CD4-positive, alpha-beta T cell treated with Interferon gamma for 1 hour (primary cell): ENCODE measurements at places on chromosomes 11 and 22.
A peak's percentile ranks its signal among the peaks of the same experiment; 100 is the strongest.

GRCh38 chr11:35216962-35217678, 78.1 kb downstream of the CD44 start:
- DNase-seq: peak; percentile 42

DNA sequence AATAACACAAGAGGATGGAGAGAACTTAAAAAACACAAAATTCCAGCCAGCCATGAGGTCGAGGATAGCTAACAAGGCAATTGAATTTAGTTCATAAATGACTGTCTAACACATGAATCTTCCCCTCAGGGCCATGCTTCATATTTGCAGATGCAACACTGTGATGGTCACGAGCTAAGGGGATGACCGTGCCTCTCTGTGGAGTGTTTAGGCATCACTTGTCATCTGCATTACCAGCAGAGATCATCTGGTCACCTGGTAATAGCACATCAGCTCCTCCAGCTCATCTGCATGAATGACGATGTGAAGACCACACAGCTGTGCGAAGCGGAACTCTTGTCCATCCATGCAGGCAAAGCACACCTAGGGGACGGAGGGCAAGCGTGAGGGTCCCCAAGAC, 20.9 kb upstream of the SLC25A1 start:
- no peak for DNase-seq

DNA sequence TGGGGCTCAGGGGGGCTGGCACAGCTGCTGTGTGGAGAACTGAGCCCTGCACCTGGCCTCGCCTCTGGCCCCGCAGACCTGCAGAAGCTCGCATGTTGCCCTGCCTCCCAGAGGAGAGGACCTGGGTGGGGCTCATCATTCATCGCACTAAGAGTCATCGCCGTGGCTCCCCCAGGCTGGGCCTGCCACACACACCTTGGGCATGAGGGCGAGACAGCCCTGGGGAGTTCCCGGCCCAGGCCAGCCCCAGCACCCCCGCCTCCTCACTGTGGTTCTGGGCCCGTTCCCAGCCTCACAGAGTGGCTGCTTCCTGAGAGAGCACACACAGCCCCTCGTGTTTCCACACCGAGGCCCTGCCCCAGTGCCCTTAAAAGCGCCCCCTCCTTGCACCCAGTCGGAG, 694.6 kb downstream of the TBC1D22A start:
- no peak for DNase-seq

GRCh38 chr11:66150140-66150539, 80.1 kb downstream of the PACS1 start:
- DNase-seq: no peak

GRCh38 chr11:57978686-57979531, 44.8 kb upstream of the OR9Q1 start:
- no peak for DNase-seq

- no peak for DNase-seq
Observed at GRCh38 chr11:16081382-16082094, 274.8 kb downstream of the SOX6 start.

DNA sequence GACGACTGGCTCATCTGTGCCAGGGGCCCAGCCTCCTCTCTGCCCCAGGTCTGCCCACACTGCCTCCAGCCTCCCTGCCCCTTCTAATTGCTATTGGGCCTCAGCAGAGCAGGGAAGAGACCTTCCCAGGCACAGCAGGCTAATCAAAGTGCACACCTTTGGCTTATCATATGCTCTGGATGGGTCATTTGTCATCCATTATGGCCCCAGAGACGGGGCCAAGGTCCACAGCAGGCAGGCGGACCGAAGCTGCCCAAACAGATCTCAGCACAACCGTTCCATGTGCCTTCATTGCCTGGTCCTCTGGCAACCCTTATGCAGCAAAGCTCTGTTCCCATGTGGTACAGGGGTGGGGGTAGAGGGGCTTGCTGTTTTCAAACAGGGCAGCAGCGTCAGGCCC, 66.6 kb downstream of the TP53I11 start:
- DNase-seq: no peak

DNA sequence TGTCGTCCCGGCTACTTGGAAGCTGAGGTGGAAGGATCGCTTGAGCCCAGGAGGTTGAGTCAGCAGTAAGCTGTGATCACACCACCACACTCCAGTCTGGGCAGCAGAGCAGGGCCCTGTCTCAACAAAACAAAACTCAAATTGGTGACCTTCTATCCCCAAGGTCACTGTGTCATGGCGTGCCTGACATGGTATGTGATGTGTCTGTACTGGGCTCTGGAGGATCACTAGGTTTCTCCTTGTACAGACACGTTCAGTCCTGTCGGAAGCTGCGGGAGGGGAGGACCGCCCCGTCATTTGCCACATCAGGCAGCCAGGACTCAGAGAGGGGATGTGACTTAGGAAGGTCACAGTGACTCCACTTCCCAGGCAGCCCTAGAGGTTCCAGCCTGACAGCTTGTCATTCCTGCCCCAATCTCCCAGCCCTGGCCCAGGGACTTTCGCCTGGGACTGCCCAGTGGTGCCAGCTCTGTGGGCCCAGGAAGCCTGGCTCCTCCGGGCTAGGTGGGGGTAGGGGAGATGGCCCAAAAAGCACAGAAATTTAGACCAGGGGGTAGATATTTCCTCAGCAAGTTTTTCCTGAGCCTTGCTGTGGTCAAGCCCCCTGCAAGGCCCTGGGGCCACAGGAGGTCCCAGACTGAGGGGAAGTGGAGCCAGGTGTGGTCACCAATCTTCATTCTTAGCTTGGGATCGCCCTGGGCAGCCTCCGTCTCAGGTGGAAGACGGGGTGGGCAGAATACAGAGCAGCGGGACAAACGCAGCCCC, 53.2 kb downstream of the TRIOBP start:
- no peak for DNase-seq

- no peak for DNase-seq
Observed at GRCh38 chr11:7982582-7983119, 4.5 kb upstream of the EIF3F start.

GRCh38 chr11:82722231-82722630, 11.4 kb downstream of the FAM181B start:
- DNase-seq: no peak

GRCh38 chr11:88352139-88352538, 14.6 kb upstream of the CTSC start:
- DNase-seq: no peak

GRCh38 chr11:117296881-117297280, 5.7 kb downstream of the BACE1-AS start:
- no peak for DNase-seq

DNA sequence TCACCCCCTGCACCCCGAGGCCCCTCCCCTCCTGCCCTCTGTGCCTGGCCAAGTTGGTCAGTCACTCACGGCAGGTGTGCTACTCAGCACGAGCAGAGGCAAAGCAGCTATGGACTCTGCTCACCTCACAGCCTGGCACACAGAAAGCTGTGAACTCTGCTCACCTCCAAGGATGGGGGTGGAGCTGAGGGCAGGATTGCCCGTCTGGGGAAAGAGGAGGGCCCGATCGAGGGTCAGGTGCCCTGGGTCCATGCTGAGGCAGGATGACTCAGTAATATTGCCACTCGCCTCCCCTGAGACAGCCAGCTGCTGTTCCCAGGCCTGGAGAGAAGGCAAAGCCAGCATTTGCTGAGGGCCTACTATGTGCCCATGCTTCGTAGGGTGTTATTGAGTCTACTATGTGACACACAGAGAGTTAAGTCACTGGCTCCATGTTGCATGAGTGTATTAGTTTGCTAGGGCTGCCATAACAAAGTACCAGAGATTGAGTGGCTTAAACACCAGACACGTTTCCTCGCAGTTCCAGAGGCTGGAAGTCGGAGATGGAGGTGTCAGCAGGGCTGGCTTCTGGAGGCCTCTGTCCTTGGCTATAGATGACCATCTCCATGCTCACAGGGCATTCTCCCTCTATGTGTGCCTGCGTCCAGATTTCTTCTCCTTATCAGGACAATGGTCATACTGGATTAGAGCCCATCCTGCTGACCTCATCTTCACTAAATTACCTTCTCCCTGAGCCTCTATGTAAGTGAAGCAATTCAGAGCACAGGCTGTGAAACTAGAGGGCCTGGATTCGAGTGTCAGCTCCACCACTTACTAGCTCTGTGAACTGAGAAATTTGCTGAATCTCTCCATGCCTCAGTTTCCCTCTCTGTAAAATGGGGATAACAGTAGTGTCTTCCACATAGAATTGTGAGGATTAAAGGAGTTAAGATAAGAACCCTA, 13.2 kb upstream of the TSKU start:
- no peak for DNase-seq

- DNase-seq: peak; percentile 13
Observed at GRCh38 chr22:31496735-31497146, 405 bp downstream of the SFI1 start.

- no peak for DNase-seq
Observed at GRCh38 chr11:45661439-45662055, 3.9 kb downstream of the CHST1 start.

- DNase-seq: no peak
Observed at GRCh38 chr11:6320411-6321155, at the start of gene CAVIN3. Gene CAVIN3, minus strand, starts transcription at chr11:6320501. Its CDS starts 25 bp downstream, at chr11:6320476.

DNA sequence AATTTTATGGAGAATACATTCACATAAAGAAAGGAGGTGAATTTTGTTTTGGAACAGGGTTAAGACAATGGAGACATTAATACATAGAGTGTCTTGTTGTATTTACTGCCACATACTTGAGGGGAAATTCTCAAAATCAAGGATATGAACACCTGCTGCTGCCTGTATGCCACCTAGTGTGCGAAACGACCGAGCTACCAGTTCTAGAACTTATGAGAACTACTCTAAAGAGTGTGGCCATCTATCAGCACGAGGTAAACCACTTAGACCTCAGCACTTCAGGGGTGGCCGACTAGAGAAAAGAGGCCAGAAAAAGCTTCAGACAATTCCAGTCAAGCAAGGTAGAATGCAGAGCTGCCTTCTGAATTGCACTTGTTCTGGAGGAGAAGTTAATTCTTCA, 1.5 kb upstream of the AGBL2 start:
- DNase-seq: no peak

- DNase-seq: no peak
Observed at GRCh38 chr11:70434813-70435278, 36.5 kb downstream of the CTTN start.

GRCh38 chr11:45761659-45762058, 43.3 kb upstream of the SLC35C1 start:
- no peak for DNase-seq

DNA sequence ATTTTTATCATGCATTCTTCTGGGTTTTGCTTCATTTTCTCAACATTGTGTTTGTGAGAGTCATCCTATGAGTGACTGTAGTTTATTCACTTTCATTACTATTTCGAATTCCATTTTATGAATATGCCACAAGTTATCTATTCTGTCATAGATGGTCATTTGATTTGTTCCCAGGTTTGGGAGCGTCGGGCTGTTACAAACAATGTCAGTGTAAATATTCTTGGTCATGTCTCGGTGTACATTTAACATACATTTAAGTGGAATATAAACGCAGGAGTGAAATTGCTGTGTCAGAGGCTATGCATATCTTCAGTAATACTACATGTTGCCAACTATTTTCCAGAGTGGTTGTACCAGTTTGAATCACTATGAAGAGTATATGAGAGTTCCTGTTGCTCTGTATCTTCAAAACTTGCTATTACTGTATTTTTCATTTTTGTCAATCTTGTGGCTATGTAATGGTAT, 2.4 kb downstream of the TRIM44 start:
- no peak for DNase-seq

DNA sequence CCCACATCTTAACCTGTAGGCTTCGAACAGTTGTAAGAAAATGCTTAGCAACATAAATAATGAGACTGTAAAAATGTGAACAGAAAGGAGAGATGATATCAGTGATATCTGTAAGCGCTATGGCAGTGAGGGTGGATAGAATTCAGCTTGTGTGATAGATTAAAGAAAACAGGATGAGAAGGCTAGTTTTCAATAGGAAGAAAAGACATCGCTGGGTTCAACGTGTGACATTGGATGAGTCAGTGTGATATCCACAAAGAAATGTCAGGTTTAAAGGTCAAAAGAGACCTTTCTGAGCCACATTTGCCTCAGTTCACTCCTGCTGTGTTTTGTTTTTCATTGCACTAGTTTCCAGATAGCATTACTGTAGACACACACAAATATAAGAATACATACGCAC, 13.7 kb upstream of the RFPL3 start:
- DNase-seq: no peak

GRCh38 chr11:77438487-77438886, 35.4 kb downstream of the PAK1 start:
- no peak for DNase-seq

DNA sequence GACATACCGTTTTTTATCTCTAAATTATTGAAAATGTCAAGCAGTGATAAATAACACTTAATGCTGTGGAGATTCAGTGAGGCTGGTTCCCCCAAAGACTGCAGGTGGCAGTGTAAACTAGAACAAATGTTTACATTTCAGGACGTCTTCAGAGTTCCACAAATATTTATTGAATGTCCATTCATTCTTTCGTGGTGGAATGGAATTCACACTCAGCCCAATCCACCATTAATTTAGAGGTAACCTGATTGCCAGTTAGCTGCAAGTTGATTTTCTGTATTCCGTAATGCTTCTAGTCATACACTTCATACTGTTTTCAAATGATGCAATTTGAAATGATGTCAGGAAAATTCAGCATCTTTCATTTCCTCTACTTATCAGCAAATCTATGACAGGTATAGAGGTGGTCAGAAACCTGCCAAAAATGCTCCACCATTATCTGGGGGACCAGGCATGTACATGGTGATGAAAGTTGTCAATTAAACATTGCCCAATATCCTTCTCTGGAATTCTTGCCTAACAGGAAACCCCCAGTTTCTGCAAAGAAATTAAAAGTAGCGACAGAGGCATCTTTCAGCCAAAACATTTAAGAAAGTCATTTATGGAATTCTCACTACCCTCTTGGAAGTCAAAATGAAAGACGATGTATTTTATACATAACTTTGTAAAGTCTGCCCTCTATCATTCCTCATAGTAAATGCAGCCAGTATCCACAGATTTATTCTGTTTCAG, 94.3 kb upstream of the BMAL1 start:
- DNase-seq: no peak

- no peak for DNase-seq
Observed at GRCh38 chr11:120722524-120722923, 211.0 kb downstream of the GRIK4 start.
